ENCODE measurements at places on chromosomes 4 and X.

- no peak for DNase-seq
Observed at GRCh38 chr4:177562859-177563258, 120.6 kb upstream of the AGA start.

- DNase-seq: no peak
Observed at GRCh38 chrX:80663331-80663730, 146.3 kb downstream of the BRWD3 start.

GRCh38 chrX:15343075-15343476 is 7.8 kb upstream of the PIGA start:
- DNase-seq: no peak

DNA sequence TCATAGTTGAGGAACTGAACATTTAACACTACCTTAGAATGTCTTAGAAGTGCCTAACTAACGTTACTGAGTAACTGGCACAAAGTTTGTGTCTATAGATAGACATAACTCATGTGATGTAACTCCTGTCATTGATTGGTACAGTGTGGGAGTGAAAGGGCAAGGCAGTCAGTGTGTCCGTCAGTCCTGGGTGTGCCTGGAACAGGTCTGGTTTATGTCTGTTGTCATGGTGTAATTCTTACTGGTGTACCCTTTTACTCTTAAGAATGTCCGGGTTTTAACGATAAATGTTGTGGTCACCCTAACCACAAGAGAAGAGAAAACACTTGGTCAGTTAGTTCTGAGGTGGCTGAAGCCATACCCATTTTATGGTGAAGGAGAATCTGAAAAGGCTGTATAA is 93.1 kb upstream of the ESX1 start:
- no peak for DNase-seq

GRCh38 chr4:1504595-1505500 is 98.6 kb upstream of the NKX1-1 start:
- DNase-seq: no peak

DNA sequence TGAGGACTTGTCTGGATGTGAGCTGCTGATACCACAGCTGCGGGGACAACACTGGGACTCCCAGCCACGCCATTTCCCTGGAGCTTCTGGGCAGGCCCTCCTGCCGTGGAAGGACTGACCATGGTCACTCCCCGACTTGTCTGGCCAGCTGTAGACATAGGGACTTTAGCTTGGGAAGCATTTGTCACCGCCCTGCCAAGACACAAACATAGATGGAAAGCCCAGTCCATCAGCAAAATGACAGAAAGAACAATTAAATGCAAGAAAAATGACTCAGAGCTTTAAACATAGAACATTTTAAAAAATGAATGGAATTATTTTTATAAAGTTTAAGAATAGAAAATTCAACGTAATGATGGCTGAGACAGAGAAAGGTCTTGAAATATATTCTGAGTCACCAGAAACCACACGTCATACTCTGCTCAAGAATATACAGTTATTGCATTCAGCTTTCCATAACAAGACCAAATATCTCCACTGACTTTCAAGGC is 107.6 kb upstream of the CBR4 start:
- no peak for DNase-seq

- DNase-seq: no peak
Observed at GRCh38 chr4:36944232-36944631, 300.3 kb upstream of the NWD2 start.
